ENCODE measurements at places on chromosomes 16 and 17. TPM values are rescaled to one million over a fixed set of nuclear protein-coding genes. Genes with fewer than 3 reads are reported as not detected.

- no peak for DNase-seq
- no peak overlapping the region for H3K4me3 ChIP-seq
- peaks cover 41% of the 10 kb centered on the region for H3K36me3 ChIP-seq
- H3K27ac ChIP-seq = no peak overlapping the region
- H3K4me1 ChIP-seq = peaks cover 9% of the 10 kb centered on the region
Measured at GRCh38 chr16:11721781-11722467, 20.7 kb downstream of the TXNDC11 start.

GRCh38 chr17:55564081-55564480 is 52.8 kb upstream of the SMIM36 start:
- no peaks in the 10 kb centered on the region for H3K36me3 ChIP-seq
- H3K4me1 ChIP-seq = peaks cover 4% of the 10 kb centered on the region
- H3K4me3 ChIP-seq = no peak overlapping the region
- H3K27ac ChIP-seq = no peak overlapping the region
- no peak for DNase-seq

DNA sequence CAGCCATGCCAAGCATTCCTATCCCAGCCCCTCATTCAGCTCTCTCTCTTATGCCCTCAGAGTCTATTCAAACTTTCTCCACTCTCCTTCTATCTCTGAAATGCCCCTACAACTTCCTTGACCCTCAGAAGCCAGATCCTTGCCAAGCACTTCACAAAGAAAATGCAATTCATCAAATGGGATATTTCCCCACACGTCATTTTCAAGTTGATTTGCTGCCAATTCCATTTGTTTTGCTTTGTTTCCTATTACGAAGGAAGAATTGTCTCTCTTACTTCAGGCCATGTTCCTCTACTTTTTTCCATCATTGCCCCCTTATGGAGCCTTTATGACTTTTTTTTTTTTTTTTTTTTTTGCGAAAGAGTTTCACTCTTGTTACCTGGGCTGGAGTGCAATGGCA is 9.2 kb upstream of the ALOX12 start:
- no peak for DNase-seq
- H3K4me1 ChIP-seq = peaks cover 16% of the 10 kb centered on the region
- H3K36me3 ChIP-seq = no peaks in the 10 kb centered on the region

The ATP2C2 gene
- total RNA-seq = not detected

The KRT36 gene
- total RNA-seq = not detected

The MPV17L gene
- total RNA-seq = not detected

The ERBB2 gene
- 3.0 TPM for total RNA-seq

Data from activated CD8-positive, alpha-beta T cell treated with anti-CD3 and anti-CD28 coated beads, Interleukin-2, amount 10 ng/mL, durations not matched to agents 7 days and 5 days (primary cell).